Activated naive CD4-positive, alpha-beta T cell treated with anti-CD3 and anti-CD28 coated beads, Interleukin-2, amount 10 ng/mL, durations not matched to agents 5 hours and 36 hours (primary cell): ENCODE measurements at places on chromosomes 11 and 22. TPM values are rescaled to one million over a fixed set of nuclear protein-coding genes. Genes with fewer than 3 reads are reported as not detected.

The OR10A2 gene
- not detected for total RNA-seq

The MGAT3 gene
- total RNA-seq, result 11.4 TPM

The IFITM2 gene
- 1,458 TPM for total RNA-seq

The SLC22A6 gene
- total RNA-seq, result not detected
